ENCODE measurements at places on chromosomes 1 and 21.

- no peak for DNase-seq
These were observed 38.0 kb upstream of the RGS5 start for GRCh38 chr1:163240705-163241104.

GRCh38 chr1:54425152-54425584 lies 19.0 kb upstream of the SSBP3 start:
- no peak for DNase-seq

- DNase-seq = no peak
These were observed 64.9 kb downstream of the PTGS2 start for GRCh38 chr1:186615332-186615731.

GRCh38 chr21:33371366-33371765 lies 31.8 kb upstream of the IFNGR2 start:
- DNase-seq = no peak

DNA sequence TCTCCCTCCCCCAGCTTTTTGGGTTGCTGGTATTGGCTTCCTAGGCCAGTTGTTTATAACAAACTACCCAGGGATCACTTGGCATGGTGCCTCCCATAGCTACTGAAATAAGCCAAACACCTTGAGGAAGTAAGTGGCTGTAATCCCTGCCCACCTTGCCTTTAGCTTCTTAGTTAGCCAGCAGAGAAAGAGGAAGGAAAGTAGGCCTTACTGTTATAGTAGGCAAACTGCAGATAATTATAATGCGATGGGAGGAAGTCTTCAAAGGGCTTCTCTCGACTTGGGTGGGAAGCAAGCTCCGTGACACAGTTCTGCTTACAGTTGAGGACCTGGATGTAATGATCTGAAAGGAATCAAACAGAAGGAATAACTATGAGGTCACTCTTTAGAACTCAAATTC lies 8.2 kb downstream of the P3H1 start:
- no peak for DNase-seq

DNA sequence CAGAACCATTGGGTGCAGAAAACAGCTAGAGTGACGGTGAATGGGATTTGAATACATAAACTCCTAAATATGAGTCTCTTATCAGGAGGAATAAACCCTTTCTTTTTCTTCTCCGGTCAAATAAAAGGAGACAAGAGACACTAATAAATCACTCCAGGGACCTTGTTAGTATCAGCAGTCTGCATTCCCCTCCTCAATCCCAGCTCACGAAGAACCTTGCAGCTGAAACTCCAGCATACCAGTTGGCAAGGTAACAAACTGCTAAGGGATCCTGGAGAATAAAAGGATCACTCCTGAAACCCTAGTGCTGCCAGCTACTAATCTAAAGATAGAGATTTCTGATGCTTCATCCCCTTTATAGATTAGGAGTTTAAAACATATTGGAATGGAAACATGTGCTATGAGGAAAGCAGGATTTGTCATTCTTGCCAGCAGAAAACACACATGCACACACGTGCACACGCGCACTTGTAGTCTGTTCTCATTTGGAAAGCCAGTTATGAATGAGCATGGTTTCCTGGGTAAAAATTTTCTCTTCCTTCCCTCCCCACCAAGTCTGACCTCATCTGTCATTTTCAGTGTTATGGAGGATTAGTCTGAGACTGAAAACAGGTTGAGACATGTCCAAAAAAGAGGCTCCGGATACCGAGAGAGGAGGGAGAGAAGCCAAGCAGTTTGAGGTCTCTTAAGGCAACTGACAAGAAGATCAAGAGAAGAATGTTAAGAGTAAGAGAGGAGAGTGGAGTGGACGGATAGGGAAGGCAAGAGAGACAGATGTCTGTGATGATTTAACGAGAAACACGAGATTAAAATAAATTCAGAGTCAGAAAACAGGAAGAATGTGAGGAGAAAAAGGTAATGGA lies 10.9 kb downstream of the IER5 start:
- no peak for DNase-seq

GRCh38 chr21:15826147-15826780 lies 96.5 kb downstream of the USP25 start:
- DNase-seq = no peak

Data from progenitor cell of endocrine pancreas (in vitro differentiated cells).